NCI-H1417 (cell line): ENCODE measurements at places on chromosomes 11 and 22.

GRCh38 chr11:110479108-110480101, 49.7 kb downstream of the FDX1 start:
- peak; percentile 93 for DNase-seq

GRCh38 chr22:41822317-41823057, 10.4 kb upstream of the SREBF2 start:
- DNase-seq, result peak; percentile 72

- peak; percentile 77 for DNase-seq
These were observed 16.3 kb upstream of the SORL1 start for GRCh38 chr11:121435551-121436511.

DNA sequence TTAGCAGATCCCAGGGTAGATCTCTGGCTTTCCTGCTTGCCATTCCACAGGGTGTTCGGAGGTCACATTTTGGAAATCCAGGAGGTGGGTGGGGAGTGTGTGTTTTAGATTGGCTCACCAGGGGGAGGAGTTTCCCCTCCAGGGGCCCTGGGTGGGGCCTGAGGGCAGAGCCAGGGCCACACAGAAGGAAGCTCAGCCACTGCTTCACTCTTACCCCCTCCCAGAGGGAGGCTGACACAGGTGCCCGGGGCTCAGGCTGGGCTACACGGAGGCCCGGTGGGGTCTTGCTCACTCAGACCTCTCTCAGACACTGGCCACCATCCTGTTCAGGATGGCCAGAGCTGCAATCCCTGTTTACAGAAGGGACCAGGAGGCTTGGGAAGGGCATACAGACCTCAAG, 2.5 kb downstream of the WNT7B start:
- DNase-seq, result no peak

- DNase-seq, result no peak
These were observed 41.5 kb upstream of the NNMT start for GRCh38 chr11:114254571-114255146.

GRCh38 chr11:70305501-70305900, 35.0 kb downstream of the PPFIA1 start:
- no peak for DNase-seq

GRCh38 chr11:78350091-78350645, 67.5 kb downstream of the GAB2 start:
- no peak for DNase-seq

- DNase-seq, result no peak
These were observed 6.0 kb upstream of the LMO2 start for GRCh38 chr11:33897761-33898375.

- DNase-seq, result no peak
These were observed 81.3 kb upstream of the CADM1 start for GRCh38 chr11:115585361-115586024.

GRCh38 chr11:86678823-86679222, 6.4 kb upstream of the ME3 start:
- peak; percentile 28 for DNase-seq

DNA sequence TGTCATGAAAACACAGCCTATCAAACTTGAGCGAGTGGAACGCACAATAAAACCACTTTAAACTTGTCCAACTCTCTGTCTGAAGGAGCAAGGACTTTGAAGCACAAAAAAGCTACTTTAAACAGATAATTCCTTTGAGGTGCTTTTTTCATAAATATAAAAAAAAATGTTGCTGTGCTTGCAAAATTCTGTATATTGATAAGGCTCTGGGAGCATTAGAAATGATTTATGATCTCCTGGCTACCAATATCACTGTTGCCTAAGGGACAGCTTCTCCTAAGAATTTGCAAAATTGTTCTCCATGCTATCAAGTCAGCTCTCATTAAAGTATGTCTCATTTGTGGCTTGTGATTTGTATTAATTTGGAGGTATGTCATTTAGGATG, 37.6 kb upstream of the LDLRAD3 start:
- no peak for DNase-seq

- DNase-seq, result no peak
These were observed 14.6 kb downstream of the UBASH3B start for GRCh38 chr11:122670131-122670530.

GRCh38 chr11:104892723-104893511, 5.3 kb downstream of the CASP12 start:
- no peak for DNase-seq

- DNase-seq, result no peak
These were observed 174.7 kb downstream of the IGLL1 start for GRCh38 chr22:23405366-23405851.

- DNase-seq, result peak; percentile 21
These were observed 423.9 kb downstream of the MN1 start for GRCh38 chr22:27377501-27378295.

- DNase-seq, result no peak
These were observed 20.6 kb downstream of the MUC5AC start for GRCh38 chr11:1178201-1178885.

DNA sequence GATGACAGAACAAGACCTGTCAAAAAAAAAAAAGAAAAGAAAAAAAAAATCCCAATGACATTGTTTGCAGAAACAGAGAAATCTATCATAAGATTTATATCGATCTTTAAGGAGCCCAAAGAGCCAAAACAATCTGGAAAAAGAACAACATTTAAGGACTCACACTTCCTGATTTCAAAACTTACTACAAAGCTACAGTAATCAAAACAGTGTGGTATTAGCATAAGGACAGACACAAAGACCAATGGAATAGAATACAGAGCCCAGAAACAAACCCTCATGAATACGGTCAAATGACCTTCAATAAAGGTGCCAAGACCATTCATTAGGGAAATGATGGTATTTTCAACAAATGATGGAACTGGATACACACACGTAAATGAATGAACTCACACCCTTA, 12.2 kb downstream of the ARVCF start:
- DNase-seq, result no peak

GRCh38 chr11:17513853-17514252, 30.4 kb downstream of the USH1C start:
- DNase-seq, result no peak

DNA sequence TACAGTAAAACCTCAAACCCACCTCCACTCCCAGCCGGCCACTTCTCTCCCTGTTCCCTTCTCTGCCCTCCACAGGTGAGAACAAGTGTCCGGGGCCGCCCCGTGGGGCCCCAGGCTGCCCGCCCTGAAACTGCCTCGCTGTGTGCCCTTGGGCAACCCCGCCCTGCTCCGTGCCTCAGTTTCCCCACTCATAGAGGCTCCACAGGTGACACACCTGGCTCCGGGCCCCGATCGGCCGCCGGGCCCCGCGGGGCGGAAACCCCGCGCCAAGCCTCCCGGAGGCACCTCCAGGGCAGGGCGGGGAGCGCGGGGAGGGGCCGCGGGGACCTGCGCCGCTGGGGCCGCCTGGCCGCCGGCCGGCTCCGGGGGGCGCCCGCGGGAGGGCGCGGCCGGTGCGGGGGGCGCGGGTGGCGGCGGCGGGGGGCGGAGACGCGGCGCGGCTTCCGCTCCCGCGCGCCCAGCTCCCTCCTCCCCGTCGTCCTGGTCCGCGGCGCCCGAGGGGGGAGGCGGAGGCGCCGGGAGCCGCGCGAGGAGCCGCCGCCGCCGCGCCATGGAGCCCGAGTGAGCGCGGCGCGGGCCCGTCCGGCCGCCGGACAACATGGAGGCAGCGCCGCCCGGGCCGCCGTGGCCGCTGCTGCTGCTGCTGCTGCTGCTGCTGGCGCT, at the start of gene LRP5:
TSS of gene LRP5 (plus strand) at position 475 of the 663 bp plus-strand sequence. CDS start at position 599, 124 bp downstream.
- peak; percentile 72 for DNase-seq

GRCh38 chr11:73729594-73730206, 31.2 kb downstream of the RAB6A start:
- no peak for DNase-seq
